ENCODE measurements at places on chromosomes 5 and 9.

DNA sequence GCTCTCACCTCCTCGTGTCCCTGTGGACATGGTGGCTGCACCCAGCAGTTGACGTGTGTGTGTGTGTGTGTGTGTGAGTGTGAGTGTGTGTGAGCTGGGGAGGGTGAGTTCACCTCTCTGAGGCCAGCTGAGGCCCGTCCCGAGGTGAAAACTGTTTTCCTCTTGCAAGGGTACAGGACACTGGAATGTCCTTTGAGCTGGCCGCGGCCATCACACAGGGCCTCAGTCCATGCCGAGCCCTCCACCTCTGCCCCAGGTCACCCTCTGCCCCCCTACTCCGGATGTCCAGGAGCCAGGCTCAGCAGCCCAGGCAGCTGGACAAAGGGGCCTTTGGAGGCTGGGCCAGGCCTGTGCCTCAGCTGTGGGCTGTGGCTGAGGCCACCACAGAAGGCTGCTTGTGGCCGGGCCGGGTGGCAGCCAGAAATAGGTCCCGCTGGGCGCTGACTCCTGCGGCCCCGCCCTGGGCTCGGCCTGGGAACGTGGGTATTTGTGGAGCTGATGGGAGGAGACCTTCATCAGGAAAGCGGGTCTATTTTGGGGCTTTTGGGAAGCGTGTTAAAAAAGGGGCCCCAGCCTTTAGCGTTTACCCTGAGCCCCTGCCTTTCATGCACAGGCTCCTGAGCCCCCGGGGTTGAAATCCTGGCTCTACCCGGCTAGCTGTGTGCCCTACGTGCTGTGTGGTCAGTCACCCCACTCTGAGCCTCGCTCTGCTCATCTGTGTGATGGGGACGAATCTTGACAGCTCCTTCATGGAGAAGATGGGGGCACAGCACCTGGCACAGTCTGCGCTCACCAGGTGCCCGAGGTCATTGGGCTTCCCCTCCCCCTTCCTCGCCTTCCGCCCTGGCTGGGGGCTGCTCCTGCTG, 75.1 kb upstream of the IER5L start:
- no peak for DNase-seq

DNA sequence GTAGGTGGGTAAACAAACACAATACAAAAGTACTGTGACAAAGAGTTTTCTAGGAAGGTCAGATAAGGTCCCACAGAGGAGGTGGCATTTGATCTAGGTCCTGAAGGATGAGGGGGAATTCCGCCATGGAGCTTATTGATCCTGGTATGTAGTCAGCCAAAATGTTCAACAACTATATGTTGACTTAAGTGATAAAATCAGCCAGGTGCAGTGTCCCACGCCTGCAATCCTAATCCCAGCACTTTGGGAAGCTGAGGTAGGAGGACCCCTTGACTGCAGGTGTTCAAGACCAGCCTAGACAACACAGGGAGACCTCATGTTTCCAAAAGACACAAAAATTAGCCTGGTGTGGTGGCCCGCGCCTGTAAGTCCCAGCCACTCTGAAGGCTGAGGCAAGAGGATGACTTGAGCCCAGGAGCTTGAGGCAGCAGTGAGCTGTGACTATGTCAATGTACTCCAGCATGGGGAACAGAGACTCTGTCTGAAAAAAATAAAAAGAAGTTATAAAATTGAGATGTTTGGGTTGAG, 46.4 kb upstream of the PLIN2 start:
- DNase-seq = no peak

DNA sequence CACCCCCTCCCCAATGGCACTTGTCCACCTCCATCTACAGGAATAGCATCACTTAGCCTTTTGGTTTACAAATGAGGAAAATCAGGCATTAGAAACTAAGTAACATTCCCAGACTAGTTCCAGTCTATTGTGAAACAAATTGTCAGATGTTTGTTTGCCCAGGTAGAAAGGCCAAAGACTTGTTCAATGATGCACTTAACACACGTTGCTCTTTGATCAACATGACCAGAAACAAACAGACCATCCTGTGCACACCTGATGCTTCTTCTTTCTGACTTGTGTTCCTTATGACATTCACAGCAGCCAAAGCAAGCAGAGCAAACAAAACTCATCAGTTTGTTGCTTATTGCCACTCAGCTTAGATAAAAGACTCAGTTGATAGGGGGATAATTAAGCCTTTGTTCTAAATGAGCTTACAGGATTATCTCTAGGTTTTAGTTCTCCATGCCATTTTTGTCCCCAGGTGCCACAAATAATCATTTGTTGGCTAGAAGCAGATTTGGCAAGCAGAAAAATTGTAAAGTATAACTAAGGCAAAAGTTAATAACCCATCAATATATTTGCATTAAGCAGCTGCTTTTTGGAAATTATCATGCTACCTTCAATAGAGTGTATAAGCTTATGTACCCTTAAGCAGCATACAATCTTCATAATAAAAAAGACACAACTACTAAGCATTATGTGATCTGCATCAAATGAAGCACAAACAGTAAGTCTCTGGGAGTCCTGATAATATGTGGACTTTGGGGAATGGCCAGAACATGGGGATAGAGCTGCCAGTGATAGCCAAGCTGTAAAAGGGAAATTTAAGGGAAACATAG, 26.3 kb upstream of the FST start:
- no peak for DNase-seq

- no peak for DNase-seq
Measured at GRCh38 chr5:14357441-14357840, 214.3 kb downstream of the TRIO start.

DNA sequence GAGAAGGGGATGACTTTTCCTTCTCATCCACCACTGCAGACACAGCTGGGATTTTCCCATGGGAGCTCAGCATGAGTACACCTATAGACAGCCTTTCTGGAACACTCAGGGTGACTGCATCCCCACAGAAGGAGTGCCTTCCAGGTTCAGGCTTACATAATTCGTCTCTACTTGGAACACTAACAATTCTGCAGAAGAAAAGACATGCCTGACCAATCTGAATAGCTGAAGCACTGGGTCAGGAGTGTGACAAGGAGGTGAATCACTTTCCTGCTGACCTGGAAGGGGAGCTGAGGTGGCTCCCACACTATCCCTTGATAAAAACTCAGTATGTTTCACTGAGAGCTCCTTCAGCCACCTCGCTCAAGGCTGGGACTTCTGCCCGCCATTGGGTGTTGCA, 425.3 kb downstream of the TLR4 start:
- peak; percentile 49 for DNase-seq

DNA sequence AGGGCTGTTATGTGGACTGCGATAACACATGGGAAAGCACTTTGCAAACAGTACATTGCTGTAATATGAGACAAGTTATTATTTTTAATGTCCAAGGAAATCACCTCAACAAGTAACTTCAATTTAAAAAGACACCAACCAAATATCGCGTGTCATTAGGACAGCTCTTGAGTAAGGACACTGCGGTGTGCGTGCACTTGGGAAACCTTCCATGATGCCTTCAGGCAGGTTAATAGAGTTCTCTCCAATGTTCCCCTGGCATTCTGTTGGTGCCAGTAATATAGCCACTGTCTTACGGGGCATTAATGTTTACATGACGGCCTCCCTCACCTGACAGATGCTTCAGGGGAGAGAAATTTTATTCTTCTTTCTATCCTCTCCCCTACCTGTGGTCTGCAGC, 42.9 kb downstream of the TTLL11 start:
- DNase-seq = no peak

GRCh38 chr5:91383956-91384300, 811 bp upstream of the ARRDC3 start:
- peak; percentile 25 for DNase-seq

DNA sequence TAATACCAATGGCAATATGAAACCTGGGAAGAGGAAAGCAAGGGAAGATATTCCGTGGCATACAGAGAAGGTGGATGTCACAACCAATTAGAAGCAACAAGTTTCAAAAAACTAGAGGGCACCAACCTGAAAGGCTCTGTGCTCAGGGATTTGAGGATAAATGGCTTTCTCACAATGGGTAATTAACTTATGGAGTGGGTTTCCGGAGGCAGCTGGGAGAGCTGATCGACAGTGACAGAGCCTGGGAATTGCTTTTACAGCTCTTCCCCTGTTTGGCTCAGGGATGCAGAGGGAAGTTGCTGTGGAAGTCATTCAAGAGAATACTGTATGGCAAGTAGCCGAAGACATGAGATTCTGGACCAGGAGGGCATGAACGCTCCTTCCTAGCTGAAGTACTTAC, 237.0 kb downstream of the KIF4B start:
- DNase-seq = no peak

DNA sequence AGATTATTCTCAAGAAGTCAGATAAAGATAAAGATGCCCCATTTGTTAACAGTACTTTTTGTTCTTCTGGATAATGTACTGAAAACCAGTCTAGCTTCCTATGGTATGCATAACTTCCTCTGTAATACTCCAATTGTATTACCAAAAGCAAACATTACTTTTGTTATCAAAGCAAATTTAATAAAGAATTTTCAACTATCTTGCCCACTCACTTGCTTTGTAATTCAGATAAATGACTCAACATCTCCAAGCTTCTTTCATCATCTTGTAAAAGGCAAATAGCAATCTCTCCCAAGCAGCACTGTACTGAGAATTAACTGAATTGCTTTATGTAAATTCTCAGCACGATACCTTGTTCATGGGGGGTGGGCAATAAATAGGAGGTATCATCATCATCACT, 98.3 kb downstream of the NFIB start:
- no peak for DNase-seq

- no peak for DNase-seq
Measured at GRCh38 chr5:122295138-122295537, 16.9 kb upstream of the SNCAIP start.

DNA sequence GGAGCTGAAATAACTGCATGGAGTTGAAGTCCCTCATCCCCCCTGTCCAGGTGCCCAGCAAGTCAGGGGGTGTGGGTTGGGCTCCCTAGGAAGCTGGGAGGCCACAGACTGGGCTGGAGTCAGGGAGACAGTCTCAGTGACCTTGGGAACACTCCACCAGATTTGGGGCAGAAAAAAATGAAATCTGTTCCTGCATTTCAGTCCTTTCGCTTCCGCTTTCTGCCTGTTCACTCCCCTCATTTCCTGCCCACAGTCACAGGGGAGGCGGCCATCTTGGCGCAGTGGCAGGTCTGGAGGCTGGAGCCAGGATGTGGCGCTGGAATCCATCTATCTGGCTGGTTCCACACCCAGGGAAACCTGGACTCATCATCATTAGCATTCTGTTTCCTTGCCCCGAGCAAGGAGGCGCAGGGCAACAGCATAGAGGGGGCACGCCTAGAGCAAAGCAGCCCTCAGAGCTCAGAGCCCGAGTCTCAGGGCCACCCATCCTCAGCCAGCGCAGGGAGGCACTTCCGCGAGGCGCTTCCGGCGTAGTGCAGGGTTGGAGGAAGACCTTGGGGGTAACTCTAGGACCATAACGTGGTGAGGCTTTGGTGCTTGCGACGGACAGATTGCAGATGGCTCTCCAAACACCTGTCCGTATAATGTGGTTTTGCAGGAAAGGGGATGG, 86.2 kb upstream of the HSPA9 start:
- DNase-seq = no peak

DNA sequence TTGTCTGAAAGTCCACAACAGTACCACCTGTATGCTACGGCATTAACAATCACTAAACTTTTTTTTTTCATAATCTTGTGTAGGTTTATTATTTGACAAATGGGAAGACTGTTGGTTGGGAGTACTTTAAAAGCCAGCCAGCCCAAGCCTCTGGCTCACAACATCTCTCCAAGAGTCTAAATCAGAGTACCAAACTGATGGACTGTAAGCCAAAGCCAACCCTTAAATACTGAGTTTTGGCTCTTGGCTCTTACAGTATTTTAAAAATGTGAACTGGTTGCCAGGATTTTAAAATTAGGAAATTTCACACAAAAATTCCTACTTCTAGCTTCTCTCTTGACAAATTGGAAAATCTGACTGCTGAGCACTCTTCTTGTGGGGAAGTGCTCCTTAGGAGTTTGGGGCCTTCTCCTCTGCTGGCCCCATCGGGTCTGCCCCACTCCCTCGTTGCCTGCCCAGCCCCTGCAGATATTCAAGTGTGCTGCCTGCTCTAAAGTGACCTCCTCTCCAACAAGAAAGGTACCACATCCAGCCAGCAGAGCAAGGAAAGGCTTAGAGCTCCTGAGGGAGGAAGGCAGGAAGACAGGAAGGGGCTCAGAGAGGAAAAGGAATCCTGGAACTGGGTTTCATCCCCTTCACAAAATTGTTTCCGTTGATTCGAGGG, 21.8 kb upstream of the TMOD1 start:
- DNase-seq = no peak

- peak; percentile 62 for DNase-seq
Measured at GRCh38 chr5:116583085-116583861, 8.7 kb upstream of the SEMA6A start.

GRCh38 chr9:27925815-27926214, 352.5 kb upstream of the C9orf72 start:
- DNase-seq = no peak

DNA sequence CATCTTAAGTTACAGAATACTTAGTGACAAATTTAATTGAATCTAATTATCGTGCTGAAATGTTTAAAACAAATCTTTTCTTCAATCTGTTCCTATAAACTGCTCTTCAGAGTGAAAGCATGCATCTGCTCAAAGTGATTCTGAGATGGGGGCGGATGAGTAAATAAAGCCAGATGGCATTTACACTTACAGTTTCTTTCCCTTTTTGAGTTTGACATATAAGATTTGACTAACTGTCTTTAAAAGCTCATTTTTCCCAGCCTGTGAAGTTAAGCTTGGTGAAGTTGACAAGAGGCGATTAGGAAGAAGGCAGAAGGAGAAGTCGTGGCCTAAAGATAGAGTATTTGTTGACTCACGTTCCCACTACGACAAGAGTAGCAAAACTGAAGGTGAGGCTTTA, 137.4 kb downstream of the LPAR1 start:
- DNase-seq = no peak

- DNase-seq = no peak
Measured at GRCh38 chr9:77987081-77987656, 44.4 kb downstream of the GNAQ start.

DNA sequence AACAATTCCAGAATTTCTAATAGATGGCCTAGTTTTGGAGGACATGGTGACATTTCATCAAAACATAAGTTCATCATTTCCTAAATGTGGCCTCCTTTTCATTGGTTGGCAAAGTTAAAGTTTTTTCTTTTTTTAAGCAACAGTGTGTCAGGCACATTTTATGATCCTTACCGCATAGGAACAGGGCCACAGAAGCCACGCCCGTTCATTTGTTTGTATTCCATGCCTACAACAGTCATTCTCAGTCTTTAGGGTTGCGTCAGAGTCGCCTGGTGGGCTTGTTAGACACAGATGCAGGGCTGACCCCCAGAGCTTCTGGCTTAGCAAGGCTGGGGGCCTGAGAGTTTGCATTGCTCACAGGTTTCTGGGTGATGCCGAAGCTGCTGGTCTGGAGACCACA, 130.2 kb downstream of the HSD17B3 start:
- no peak for DNase-seq

DNA sequence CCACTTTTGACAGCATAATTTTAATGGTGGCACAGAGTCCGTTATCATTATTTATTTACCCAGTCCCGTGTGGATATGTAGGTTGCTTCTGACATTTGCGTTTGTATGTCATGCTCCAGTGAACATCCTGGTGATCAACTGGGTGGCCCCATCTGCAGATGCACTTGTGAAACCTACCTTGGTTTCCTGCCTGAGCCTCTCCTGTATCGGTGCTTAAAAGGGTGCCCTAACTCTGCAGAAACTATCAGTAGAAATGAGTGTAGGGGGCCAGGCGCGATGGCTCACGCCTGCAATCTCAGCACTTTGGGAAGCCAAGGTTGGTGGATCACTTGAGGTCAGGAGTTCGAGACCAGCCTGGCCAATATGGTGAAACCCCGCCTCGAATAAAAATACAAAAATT, 92.1 kb upstream of the IER5L start:
- DNase-seq = no peak

Data from kidney glomerular epithelial cell (primary cell).